Natural killer cell (primary cell): ENCODE measurements at places on chromosomes 5 and 9. TPM values are rescaled to one million over a fixed set of nuclear protein-coding genes. Genes with fewer than 3 reads are reported as not detected.

GRCh38 chr5:69329905-69330489 lies 2.6 kb downstream of the CCDC125 start:
- peaks cover 11% of the 10 kb centered on the region for H3K4me1 ChIP-seq
- no peak for DNase-seq
- H3K27me3 ChIP-seq: no peaks in the 10 kb centered on the region
- no peak overlapping the region for H3K27ac ChIP-seq
- no peak overlapping the region for H3K4me3 ChIP-seq

DNA sequence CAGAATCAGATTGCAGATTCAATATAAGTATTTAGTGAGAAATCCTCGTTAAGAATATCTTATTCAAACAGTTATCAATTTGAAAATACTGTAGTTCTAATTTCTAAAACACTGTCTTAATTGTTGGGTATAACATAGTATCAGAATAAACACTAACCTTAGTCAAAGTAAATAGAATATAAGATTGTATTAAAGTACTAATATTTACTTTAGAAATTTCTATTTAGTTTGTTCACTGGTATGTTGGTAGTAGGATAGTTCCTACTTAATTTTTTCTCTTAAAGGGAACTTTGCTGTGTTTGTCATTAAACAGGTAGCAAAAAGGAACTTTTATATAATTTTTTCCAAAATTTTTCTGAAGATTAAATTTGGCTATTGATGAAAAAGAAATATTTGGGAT lies 42.3 kb downstream of the FAM174A start:
- no peaks in the 10 kb centered on the region for H3K36me3 ChIP-seq
- no peak overlapping the region for H3K4me3 ChIP-seq
- H3K4me1 ChIP-seq: no peaks in the 10 kb centered on the region
- H3K27me3 ChIP-seq: no peaks in the 10 kb centered on the region
- no peak for DNase-seq

DNA sequence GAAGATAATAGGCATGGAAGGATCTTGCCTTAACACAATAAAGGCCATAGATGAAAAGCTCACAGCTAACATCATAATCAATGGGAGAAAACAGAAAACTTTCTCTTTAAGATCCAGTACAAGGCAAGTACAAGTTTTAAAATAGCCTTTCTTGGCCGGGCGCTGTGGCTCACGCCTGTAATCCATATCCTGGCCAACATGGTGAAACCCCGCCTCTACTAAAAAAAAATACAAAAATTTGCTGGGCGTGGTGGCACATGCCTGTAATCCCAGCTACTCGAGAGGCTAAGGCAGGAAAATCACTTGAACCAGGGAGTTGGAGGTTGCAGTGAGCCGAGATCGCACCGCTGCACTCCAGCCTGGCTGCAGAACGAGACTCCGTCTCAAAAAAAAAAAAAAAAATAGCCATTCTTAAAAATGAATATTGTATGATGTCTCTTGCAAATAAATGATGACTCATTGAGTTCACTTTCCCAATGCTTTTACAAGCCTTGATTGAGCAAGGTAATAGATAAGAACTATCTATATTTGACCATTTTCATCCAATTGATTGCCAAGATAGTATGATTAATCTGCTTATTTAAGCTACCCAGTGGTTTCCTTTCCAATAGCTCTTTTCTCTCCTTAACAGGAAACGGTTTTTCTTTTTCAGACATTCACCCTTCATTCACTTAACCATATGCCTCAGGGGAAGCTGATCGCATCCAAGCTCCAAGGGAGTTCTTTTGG lies 15.8 kb downstream of the CCDC152 start:
- no peaks in the 10 kb centered on the region for H3K4me1 ChIP-seq
- H3K4me3 ChIP-seq: no peak overlapping the region
- no peak overlapping the region for H3K27ac ChIP-seq
- no peak for DNase-seq

GRCh38 chr5:75190227-75190626 lies 46.5 kb downstream of the ANKRD31 start:
- no peaks in the 10 kb centered on the region for H3K27me3 ChIP-seq
- H3K4me3 ChIP-seq: no peak overlapping the region
- no peak overlapping the region for H3K27ac ChIP-seq
- no peaks in the 10 kb centered on the region for H3K4me1 ChIP-seq
- no peaks in the 10 kb centered on the region for H3K36me3 ChIP-seq

DNA sequence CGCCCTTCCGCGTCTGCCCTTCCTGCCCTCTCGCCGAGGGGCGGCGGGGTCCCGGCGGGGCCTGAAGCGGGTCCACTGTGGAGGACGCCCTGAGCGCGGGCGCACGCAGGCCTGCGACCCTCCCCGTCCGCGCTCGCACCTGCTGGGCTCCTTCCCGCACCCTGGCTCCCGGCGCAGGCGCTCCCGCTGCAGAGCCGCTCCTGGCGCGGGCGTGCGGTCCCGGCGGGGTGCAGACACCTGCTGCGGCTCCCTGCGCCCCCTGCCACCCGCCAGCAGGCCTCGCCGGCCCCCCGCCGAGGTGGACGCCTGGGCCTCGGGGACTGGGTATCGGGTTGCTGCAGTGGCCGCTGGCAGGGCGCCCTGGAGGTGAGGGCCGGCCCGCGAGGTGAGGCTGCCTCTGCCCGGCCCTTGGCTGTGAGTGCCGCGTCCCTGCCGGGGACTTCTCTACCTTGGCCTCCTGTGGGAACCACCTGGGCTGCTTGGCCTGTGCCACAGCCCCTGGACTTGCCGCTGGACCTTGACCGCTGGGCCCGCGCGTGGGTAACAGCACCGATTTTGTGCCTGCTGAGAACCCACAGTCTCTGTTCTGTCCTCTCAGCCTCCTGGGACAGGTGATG lies 627 bp downstream of the ARRDC1 start:
- peaks cover 32% of the 10 kb centered on the region for H3K4me1 ChIP-seq
- H3K4me3 ChIP-seq: peak overlapping the region; percentile 33
- no peaks in the 10 kb centered on the region for H3K36me3 ChIP-seq
- no peak overlapping the region for H3K27ac ChIP-seq
- H3K27me3 ChIP-seq: no peaks in the 10 kb centered on the region
- no peak for DNase-seq

Gene TTC23L
- not detected for total RNA-seq

Gene DAB2IP
- total RNA-seq: 2.5 TPM

Gene PCDHB6
- not detected for total RNA-seq

Gene EQTN
- not detected for total RNA-seq

Gene SPATA31C1
- total RNA-seq: not detected

Gene FAM221B
- total RNA-seq: not detected

Gene HAVCR2
- 60.0 TPM for total RNA-seq

Gene RUSC2
- 2.0 TPM for total RNA-seq

Gene FAM153A
- 0.85 TPM for total RNA-seq
